ENCODE measurements at places on chromosomes 2 and 18.
A peak's percentile ranks its signal among the peaks of the same experiment; 100 is the strongest.

GRCh38 chr2:163756588-163756987 is 20.8 kb upstream of the FIGN start:
- DNase-seq, result no peak

DNA sequence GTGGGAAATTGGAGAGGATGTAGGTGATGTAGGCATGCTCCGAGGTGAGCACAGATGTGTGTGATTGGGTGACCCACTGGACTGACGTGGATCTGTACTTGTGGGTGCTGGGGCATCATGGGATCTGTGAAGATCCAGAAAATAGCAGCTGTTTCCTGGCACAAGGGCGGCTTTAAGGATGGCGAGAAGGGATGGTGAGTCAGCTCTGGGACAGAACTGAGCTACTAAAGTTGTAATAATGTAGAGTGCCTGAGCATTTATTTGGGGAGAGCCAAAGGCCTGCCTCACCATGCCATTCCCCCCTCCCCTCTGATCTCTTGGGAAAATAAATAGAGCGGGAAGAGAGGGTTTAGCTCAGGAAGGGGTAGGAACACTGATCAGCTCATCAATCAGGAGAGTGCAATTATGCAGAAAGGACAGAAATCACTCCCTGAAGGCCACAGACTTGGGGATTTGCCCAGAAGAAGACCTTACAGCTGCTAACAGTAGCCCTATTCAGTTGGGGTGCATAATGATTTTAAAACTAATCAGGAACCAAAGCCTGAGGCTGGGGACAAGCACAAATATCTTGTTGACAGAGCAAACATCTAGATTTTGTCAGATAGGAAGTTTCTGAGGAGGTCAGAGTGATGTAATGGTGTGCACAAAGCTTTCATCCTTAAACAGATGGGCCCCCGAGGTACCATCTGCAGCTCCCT is 30.3 kb downstream of the TANC1 start:
- DNase-seq, result peak; percentile 40

DNA sequence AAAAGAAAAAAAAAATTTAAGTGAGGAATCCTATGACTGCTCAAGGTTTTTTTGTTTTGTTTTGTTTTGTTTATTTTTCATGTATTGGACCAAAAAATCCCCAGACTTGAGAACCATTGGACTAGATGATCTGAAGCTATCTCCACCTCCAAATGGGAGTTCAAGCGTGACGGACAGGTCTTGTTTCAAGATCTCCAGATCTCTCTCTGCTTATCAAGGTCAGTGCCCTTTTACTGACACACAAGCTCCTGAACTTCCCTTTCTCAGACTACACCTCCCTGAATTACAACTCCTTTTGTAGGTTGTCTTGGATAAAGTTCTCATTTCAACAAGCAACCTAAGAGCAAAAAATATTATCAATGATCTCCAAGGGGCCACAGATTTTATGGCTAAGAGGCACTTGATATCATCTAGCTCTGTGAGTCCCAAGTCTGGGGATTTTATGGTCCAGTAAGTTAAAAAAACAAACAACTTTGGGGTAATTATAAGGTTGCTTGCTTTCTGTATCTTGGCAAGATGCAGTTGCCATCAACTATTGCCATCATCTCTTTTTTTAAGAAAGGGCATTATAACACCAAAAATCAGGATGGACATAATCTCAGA is 396.0 kb upstream of the ATP5MC3 start:
- DNase-seq, result no peak

DNA sequence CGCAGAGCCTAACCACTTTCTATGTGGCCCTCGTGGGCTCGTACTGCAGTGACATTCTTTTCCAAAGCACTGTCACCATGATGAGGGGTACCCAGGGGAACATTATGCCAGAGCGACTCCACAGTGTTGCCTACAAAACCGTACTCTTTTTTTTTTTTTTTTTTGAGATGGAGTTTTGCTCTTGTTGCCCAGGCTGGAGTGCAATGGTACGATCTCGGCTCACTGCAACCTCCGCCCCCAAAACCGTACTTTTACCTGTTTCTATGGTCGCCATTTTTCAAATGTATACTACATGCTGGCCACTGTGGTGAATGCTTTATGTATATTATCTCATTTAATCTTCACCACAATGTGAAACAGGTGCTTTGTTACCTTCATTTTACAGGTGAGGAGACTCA is 4.3 kb downstream of the PLEK start:
- no peak for DNase-seq

DNA sequence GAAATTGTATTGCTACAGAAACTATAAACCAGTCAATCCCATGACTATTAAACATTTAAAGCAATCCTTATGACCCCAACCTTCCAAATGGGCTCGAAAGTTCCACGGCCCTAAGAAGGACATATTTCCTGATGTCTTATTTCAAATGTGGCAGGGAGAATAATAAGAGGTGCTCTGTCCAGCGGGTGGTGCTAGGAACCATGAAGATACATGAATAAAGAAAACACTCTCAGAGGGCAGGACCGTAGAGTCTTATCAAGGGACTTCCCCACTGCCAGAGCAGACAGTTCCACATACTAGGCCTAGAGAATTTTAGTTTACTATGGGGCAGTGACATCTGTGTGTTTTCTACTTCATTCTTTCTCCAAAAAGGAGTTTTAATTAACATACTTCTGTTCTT is 187.1 kb upstream of the PIK3C3 start:
- peak; percentile 40 for DNase-seq

DNA sequence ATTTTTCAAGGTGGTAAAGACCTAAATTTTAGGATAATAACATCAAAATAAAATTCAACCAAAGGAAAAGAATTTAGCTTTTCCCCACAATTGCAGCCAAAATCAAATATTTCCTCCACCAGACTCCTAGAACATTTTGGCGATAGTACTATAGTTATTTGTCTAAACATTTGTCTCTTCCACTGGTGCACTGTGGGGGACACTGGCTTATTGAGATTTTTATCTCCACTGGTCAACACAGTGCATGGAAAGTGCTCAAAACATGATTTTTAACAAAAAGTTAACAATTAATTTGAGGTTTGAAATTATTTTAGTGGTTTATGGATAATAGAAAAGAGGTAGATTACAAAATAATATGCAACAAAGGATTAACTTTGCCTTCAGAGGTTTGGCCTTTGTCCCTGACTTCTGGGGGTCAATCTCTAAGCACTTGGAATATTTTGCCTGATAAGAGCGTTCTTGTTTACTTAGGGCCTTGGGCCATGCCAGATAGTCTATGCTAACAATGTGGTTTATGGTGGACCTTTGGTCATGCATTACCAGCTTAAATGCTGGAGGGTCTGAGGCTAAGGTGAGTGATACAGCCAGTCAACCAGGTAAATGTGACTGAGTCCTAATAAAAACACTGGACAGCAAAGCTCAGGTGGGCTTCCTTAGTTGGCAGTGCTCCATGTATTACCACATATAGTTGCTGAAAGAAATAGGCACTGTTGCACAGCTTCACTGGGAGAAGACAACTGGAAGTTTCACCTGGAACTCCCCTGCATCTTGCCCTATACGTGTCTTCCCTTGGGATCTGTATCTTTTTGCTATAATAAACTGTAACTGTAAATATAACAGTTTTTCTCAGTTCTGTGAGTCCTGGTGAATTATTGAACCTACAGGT is 67.2 kb upstream of the SATB2 start:
- DNase-seq, result no peak

DNA sequence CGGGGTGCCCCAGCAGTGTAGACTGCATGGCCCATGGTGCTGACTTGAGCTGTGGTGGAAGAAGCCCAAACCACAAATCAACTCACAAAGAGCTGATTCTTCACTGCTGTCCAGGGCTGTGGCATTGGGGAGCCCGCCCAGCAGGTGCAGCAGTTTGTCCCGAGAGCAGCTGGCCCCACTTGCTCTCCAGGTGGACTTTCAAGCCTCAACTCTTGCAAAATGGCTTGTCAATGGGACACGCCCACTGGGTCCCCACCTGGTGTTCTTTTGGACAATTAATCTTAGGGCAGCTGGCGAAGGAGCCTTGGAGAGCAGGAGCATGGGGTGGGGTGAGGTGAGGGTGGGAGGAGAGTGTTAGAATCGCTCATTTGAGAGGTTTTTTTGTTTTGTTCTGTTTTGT is 117.9 kb downstream of the MYCN start:
- DNase-seq, result no peak

All from EH (cell line).